Suppressor macrophage treated with lipopolysaccharide for 1 hour (primary cell): ENCODE measurements at places on chromosomes 11 and 22.

GRCh38 chr11:89537936-89538335, 46.8 kb upstream of the NOX4 start:
- no peak for DNase-seq

DNA sequence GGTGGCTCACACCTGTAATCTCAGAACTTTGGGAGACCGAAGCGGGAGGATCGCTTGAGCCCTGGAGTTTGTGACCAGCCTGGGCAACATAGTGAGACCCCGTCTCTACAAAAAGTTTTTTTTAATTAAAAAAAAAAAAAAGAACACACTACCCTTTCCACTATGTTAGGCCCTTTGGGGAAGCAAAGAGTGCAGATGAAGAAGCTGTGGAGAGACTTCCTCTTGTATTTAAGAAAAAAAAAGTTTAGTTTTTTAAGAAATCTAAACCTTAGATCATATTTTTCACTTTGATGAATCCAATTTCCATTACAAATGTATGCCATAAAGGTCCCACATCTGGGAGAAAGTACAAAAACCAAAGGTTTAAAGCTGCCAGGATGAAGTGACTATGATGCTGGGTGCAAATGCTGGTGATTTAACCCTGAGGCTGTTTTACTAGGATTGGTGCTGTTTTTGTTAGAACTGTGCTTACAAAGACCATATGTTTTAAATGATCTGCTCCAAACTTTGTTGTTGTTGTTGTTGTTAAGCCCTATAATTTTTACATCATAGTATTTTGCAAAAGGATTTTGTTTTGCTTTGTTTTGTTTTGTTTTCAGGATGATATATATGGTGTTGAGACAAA, 28.9 kb upstream of the ACER3 start:
- no peak for DNase-seq

DNA sequence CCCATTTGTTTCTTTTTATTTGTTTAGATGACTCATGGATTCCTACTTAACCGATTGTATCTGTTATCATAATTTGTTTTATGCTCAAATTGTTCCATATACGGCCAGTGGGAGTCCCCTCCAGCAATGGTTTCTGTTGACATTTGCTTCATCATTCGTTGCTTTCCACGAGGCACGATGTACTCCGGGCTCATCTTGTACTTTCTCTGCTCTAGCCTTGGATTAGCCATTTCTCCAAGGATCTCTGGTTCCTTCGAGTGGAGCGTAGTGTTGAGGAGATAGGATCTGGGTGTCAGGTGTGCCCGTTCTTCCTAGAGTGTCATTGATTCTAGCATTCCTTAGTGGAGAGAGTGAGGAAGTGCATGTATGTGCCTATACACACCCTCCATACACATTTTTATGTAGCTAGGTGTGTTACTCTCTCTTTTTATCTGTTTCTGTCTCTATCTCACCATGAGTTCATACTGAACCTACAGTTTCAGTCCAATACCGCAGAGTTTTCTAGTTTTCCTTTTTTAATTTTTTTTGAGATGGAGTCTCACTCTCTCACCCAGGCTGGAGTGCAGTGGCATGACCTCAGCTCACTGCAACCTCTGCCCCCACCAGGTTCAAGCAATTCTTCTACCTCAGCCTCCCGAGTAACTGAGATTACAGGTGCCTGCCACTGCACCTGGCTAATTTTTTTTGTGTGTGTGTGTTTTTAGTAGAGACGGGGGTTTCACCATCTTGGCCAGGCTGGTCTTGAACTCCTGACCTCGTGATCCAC, 31.4 kb downstream of the TECTA start:
- no peak for DNase-seq

GRCh38 chr11:127058524-127058923, 58.0 kb upstream of the KIRREL3 start:
- DNase-seq, result no peak
